ENCODE measurements at places on chromosomes 12 and 14.

DNA sequence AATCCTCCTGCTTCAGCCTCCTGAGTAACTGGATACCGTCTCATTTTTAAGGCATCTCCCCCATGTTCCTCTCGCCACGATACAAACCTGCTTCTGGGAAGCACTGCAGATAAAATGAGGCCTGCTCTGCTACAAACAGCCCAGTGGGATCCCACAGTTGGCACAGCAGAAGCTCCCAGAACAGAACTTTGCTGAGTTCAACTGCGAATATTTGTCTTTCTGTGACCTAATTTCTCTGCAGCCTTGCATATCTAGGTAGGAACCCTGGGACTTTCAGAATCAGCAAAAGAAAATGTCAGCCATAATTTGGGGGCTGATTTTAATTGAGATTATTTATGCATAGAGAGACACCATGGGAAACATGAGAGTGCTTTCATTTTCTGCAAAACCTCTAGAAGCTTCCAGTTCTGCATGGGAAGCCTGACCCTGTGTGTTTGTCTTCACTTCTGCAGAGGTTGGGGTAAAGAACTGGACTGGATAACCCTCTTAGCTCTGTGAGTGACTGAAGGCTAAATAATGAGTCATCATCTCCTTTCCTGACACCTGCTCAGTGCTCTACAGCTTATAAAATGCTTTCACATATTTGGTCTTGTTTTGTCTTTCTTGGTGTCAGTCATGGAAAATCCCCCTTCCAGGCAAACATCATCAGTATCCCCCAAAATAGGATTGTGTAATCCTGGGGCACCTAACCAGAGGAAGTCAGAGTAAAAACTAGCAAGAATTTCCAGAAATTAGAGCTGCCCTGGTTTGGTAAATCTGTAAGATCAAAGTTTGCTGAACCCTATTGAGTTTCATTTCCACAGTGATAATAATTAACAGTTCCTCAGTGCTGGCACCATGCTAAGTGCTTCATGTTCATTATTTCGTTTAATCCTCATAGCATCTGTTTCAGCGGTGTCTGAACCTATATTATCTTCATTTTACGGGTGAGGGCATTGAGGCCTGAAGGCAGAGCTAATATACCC lies 185.8 kb downstream of the SLC15A4 start:
- no peak for DNase-seq

DNA sequence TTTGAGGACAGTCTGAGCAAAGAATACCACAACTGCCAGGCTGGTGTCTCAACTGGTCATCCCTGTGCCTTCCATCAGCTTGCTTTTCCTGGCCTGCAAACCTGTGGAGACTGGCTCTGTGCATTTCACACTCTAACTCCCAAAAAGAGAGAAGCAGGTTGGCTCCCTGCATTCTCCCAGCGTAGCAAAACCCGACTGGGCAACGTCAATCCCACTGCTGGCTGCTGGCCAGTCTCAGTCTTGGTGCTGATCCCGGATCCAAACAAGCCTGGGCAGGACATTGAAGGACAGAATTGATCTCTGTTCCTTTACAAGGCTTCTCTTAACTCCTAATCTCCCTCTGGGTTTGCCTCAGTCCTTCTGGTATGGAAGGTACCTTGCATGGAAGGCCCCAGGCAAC lies 65.4 kb downstream of the FZD10 start:
- no peak for DNase-seq

- DNase-seq = no peak
Measured at GRCh38 chr12:100868487-100868886, 73.9 kb downstream of the ANO4 start.

- no peak for DNase-seq
Measured at GRCh38 chr12:124451637-124452243, 115.7 kb downstream of the NCOR2 start.

DNA sequence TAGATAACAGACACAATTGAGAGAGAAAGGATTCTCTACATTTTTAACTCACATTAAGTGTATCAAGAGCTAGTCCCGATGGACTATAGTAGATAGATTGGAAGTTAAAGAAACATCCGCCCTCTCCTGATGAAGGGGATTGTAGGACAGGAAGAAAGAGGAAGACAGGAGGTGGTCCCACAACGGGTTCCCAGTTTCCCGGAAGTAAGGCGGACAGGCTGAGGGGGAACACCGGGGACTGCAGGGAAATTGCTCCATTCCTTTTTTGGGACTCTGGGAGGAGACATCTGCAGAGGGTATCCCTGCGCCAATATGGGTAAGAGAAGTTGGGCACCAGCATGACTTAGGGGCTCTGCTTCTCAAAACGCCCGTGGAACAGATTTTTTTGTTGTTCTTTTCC lies 177.5 kb upstream of the ATF7IP start:
- DNase-seq = no peak

DNA sequence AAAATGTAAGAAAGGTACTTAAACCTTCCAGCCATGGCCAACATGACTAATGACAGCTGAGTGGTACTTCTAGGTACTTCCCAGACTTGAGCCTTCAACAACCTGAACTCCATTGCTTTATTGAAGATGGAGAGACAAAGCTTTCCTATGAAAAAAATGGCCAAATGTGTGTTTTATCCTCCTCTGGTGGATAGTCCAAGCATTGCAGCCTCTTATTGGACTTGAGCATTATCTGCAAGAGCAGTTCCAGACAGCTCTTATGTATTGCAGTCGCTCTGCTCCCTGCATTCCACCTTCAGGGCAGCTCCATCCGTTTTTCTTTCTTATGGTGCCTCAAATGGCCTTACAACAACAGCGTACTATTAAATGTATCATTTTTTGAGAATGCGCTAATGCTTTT lies 588.2 kb downstream of the NRXN3 start:
- DNase-seq = no peak

DNA sequence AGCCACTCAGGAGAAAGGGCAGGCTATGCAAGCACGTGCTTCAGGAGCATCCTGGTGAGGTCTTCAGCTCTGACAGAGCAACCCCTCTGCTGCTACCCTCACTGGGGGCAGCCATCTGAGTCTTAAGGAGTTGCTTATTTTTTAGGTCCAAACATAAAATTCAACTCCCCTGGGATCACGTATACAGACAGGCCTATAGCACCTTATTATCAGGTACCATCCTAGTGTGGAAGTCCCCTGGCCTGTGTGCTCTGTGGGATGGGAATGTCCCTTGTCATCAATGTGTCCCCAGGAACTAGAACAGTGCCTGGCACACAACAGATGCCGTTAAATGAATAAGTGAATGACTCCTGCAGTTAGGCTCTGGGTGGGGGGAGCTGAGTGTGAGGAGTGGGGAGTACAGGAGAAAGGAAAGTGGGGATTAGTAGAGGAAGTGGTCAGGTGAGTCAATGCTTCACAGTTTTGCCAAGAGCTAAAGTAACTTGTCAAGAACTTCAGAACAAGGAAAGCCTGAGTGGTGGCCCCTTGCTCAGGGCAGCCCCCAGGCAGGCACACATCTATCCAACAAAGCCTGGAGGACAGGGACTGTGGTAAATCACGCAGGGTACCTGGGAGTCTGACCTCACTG lies 33.5 kb downstream of the DAD1 start:
- DNase-seq = no peak

DNA sequence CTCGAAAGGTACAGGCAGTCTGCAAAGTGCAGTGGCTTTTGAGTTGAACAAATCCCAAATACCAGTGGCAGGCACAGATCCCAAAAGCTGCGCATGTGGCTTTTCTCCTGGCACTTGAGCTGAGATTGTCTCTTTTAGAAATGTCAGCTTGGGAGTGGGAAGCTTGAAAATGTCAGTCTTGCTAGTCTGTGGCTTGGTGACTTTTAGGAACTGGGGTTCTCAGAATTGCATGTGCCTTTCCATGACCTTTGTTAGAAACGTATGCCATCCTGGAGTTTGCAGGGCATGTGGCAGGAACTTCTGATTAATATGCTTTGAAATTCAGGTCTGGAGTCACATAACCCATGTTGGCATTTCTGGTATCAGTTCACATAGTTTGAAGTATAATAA lies 182.1 kb downstream of the CHST11 start:
- no peak for DNase-seq

- DNase-seq = no peak
Measured at GRCh38 chr14:96844857-96845570, 47.8 kb downstream of the VRK1 start.

- DNase-seq = no peak
Measured at GRCh38 chr12:89732522-89732921, 23.9 kb upstream of the ATP2B1 start.

- no peak for DNase-seq
Measured at GRCh38 chr12:112029301-112029700, 16.1 kb downstream of the ERP29 start.

DNA sequence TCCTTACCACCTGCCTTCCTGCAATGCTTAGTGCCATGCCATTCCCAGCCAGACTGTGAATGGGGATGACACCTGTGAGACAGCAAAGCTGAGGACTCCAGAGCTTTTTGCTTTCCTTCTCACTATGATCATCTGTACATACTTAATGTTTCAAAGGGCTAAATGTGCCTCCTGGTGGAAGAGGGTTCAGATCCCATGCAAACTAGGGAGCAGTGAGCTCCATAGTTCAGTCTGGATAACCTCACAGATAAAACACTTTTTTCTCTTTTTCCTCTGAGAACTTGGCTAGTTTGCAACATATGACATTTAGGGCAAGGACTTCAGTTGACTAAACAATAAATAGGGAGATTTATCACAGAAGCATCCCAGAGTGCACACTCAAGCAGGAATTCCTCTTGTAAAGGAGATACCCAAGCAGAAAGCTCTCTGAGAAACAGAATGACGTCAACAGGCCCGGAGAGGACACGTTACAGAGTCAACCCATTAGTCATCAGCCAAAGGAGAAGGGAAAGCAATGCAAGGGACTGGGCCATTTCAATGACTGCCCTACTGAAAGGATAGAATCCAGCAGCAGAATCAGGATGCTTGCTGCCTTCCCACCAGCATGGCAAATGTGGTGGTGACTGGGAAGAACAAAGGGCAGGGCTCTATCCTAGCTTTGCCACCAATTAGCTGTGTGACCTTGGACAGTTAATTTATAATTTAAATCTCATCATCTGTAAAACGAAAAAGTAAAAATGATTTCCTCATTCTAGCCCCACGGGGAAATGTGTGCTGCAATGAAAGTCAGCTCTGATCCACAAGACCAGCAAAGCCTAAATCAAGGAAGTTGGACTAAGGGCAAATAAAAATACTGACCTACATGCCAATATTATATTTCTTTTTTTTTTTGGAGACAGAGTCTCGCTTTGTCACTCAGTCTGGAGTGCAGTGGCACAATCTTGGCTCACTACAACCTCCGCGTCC lies 80.8 kb upstream of the ACTN1 start:
- DNase-seq = no peak

GRCh38 chr12:42086031-42086430 lies 58.6 kb downstream of the GXYLT1 start:
- no peak for DNase-seq

DNA sequence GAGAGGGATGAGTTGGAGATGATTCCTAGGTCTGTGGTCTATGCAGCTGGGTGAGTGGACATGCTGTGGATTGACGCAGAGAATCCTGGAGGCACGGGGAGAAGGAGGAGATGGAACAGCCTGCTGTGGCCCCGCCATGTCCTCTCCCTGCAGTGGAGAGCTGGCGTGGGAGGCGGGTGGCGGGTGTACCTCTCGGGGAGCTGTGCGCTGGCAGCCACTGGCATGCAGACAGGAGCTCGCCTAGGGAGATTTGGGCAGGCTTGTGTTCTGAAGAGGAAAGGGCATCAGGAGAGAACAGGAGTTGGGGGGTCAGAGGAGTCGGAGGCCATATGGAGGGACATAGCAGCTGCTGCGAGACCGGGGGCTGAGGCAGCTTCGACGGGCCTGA lies 56.1 kb downstream of the TECPR2 start:
- DNase-seq = no peak

DNA sequence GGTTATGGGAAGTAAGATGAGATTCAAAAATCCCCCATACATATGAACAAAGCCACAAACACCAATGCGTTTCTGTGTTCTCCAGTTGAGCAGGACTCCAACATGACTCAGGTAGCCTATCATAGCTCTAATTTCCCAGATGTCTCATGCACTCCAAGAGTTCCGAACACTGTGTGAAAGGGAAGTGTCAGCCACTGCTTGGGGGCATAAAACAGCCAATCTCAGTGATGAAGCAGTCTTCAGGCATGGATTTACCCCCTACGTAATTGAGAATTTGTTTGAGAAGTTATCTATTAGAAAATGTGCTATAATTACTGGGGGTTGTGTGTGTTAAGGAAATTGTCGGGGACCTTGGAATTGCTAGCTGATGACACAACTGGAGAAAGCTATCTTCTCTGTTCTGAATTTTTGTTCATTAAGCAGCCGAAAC lies 153.9 kb upstream of the AVPR1A start:
- DNase-seq = no peak

GRCh38 chr14:55383541-55384140 lies 28.0 kb downstream of the ATG14 start:
- no peak for DNase-seq

- DNase-seq = no peak
Measured at GRCh38 chr12:81257947-81258551, 180.2 kb downstream of the ACSS3 start.

DNA sequence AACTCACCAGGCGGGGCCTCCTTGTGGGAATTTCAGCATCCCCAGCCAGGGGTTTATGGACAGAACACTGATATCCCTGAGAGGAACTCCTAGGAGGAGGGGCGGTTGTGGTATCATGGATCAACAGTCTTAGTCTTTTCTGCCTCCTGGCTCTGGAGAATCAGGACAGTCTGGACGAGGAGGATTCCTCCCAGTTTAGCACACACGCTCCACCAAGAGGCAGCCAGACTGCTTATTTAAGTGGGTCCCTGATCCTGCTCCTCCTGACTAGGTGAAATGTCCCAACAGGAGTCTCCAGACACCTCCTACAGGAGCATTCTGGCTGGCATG lies 10.4 kb upstream of the ZNF705A start:
- no peak for DNase-seq

DNA sequence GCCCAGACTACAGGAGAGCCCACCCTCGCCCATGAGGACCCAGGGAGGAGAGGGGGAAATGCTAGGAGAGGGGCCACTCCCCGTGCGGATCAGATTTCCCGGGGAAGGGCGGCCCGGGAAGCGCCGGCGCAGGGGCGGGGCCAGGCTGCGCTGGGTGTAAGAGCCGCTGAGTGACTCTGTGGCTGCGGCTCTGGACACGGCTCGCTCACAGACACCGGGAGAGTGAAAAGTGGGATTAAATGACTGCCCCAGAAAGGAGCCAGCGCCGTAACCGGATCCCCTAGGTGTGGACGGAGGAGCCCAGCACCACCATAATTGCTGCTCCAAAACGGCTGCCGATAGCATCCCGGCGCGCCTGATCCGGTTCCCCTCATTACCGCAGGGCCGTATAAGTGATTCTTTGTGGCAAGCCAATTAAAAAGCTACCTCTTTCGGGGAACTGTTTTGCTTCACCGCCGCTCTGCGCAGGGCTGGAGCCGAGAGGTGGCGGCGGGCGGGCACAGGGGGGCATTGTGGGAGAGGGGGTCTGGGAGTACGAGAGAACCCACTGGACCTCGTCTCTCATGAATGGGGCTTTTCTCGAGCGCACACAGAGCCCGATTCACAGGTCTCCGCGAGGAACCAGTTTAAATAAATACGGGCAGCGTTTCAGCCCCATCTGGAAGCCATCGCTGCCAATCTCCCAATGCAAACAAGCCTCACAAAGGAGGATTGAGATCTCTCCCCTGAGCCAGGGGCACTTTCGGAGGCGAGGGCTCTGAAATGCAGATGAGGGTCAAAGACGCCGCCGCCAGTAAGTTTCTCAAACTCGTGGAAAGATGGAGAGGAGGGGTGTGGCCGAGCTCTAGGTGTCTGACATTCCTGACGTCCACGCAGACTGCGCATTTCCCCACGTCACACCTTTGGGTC lies 2.5 kb downstream of the COL2A1 start:
- no peak for DNase-seq
